ENCODE measurements at places on chromosomes 6 and 20. TPM values are rescaled to one million over a fixed set of nuclear protein-coding genes. Genes with fewer than 3 reads are reported as not detected.

LY6G6D gene
- 0.19 TPM for polyA plus RNA-seq

CHRNA4 gene
- polyA plus RNA-seq: 0.45 TPM

SEC23B gene
- 33.5 TPM for polyA plus RNA-seq

KIF13A gene
- 34.4 TPM for polyA plus RNA-seq

FAM184A gene
- 13.8 TPM for polyA plus RNA-seq

MDFI gene
- polyA plus RNA-seq: 22.1 TPM

TSPO2 gene
- polyA plus RNA-seq: 2.3 TPM

HELZ2 gene
- polyA plus RNA-seq: 13.0 TPM

GABBR1 gene
- polyA plus RNA-seq: 35.9 TPM

SLCO4A1 gene
- polyA plus RNA-seq: 1.4 TPM

HNF4A gene
- polyA plus RNA-seq: 259 TPM

PRL gene
- 0.78 TPM for polyA plus RNA-seq

VWA7 gene
- polyA plus RNA-seq: 10.1 TPM

ADGRG6 gene
- 41.8 TPM for polyA plus RNA-seq

SOBP gene
- 4.6 TPM for polyA plus RNA-seq

ARFGEF3 gene
- polyA plus RNA-seq: 7.3 TPM

FYN gene
- polyA plus RNA-seq: 46.0 TPM

CBLN4 gene
- 1.6 TPM for polyA plus RNA-seq

CRIP3 gene
- polyA plus RNA-seq: 8.4 TPM

SPEF1 gene
- 0.19 TPM for polyA plus RNA-seq

PLA2G7 gene
- polyA plus RNA-seq: 1.1 TPM

DST gene
- polyA plus RNA-seq: 234 TPM

TMEM242 gene
- 10.4 TPM for polyA plus RNA-seq

SLC23A2 gene
- polyA plus RNA-seq: 11.3 TPM

TSHZ2 gene
- polyA plus RNA-seq: 10.7 TPM

EGFL8 gene
- polyA plus RNA-seq: 29.1 TPM

HLA-DRB1 gene
- polyA plus RNA-seq: 159 TPM

MANEA gene
- polyA plus RNA-seq: 18.0 TPM

SYTL3 gene
- polyA plus RNA-seq: 2.5 TPM

SLC17A2 gene
- polyA plus RNA-seq: 0.01 TPM

ERVFRD-1 gene
- polyA plus RNA-seq: 1.3 TPM

COL9A1 gene
- 5.2 TPM for polyA plus RNA-seq

TREML1 gene
- 0.07 TPM for polyA plus RNA-seq

ZC2HC1B gene
- not detected for polyA plus RNA-seq

PPIL6 gene
- polyA plus RNA-seq: 3.8 TPM

CNR1 gene
- polyA plus RNA-seq: 14.8 TPM

PEX7 gene
- polyA plus RNA-seq: 14.7 TPM

CALHM4 gene
- polyA plus RNA-seq: 0.13 TPM

MCCD1 gene
- not detected for polyA plus RNA-seq

FNDC1 gene
- polyA plus RNA-seq: 22.0 TPM

SLC52A3 gene
- 11.3 TPM for polyA plus RNA-seq

RRAGD gene
- 60.9 TPM for polyA plus RNA-seq

RBPJL gene
- not detected for polyA plus RNA-seq

LGSN gene
- polyA plus RNA-seq: 0.04 TPM

PTGIS gene
- 13.5 TPM for polyA plus RNA-seq

WFDC5 gene
- not detected for polyA plus RNA-seq

STX7 gene
- 78.6 TPM for polyA plus RNA-seq

STMND1 gene
- 0.61 TPM for polyA plus RNA-seq

BPIFA3 gene
- not detected for polyA plus RNA-seq

HSPA12B gene
- polyA plus RNA-seq: 6.3 TPM

GPR6 gene
- not detected for polyA plus RNA-seq

FAM217B gene
- polyA plus RNA-seq: 15.4 TPM

C6orf15 gene
- not detected for polyA plus RNA-seq

Data from large intestine (tissue), 12 donors.